Fibroblast of the aortic adventitia (primary cell): ENCODE measurements at places on chromosomes 6 and 20. TPM values are rescaled to one million over a fixed set of nuclear protein-coding genes. Genes with fewer than 3 reads are reported as not detected.

The SUN5 gene
- total RNA-seq = not detected in 2 replicates

The PLEKHG1 gene
- 1.9 and 3.7 TPM in 2 replicates for total RNA-seq

The KCNK16 gene
- not detected in 2 replicates for total RNA-seq

The COL9A1 gene
- total RNA-seq = not detected in 2 replicates

The PI16 gene
- 1.5 and 6.3 TPM in 2 replicates for total RNA-seq

The PDE10A gene
- total RNA-seq = 6.1 and 12.7 TPM in 2 replicates

The IYD gene
- total RNA-seq = under 0.01 TPM in 1 of 2 replicates, not detected in the other

The RCAN2 gene
- total RNA-seq = 8.0 and 14.9 TPM in 2 replicates

The JAG1 gene
- 39.2 and 46.7 TPM in 2 replicates for total RNA-seq

The TRERF1 gene
- 4.8 and 12.0 TPM in 2 replicates for total RNA-seq

The CEBPB gene
- 38.1 TPM in 2 replicates for total RNA-seq

The C6orf52 gene
- total RNA-seq = 0.27 TPM in 1 of 2 replicates, not detected in the other

The CTAGE9 gene
- not detected in 2 replicates for total RNA-seq

The CNBD2 gene
- total RNA-seq = 2.2 and 4.5 TPM in 2 replicates
